ENCODE measurements at places on chromosomes 3 and 15.

GRCh38 chr15:26838742-26839460, 28.0 kb upstream of the GABRA5 start:
- DNase-seq = peak; percentile 1

DNA sequence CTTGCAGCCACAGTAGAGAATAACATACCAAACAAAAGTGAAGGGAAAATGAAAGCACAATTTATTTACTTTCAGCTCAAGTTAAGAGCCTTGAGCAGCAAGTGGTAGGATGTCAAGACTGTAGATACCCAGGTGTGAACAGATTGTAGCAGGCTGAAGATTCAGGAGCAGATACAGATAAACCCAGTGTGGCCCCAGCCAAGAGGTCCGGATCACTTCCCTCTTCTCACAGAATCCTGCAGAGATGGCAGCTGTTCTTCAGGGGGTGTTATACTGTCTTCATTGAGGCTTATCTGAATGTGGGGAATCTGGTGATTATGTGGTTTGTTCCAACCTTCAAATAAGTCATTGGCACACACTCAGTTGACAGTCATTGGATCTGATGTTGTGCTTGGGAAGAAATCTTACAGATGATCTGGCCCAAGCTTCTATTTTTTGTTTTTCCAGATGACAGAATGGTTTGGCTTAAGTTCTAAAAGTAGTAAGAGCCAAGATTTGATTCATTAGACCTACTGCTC, 2.2 kb downstream of the STARD9 start:
- DNase-seq = peak; percentile 57

GRCh38 chr3:136075218-136075808, 109.8 kb downstream of the PPP2R3A start:
- DNase-seq = peak; percentile 76

DNA sequence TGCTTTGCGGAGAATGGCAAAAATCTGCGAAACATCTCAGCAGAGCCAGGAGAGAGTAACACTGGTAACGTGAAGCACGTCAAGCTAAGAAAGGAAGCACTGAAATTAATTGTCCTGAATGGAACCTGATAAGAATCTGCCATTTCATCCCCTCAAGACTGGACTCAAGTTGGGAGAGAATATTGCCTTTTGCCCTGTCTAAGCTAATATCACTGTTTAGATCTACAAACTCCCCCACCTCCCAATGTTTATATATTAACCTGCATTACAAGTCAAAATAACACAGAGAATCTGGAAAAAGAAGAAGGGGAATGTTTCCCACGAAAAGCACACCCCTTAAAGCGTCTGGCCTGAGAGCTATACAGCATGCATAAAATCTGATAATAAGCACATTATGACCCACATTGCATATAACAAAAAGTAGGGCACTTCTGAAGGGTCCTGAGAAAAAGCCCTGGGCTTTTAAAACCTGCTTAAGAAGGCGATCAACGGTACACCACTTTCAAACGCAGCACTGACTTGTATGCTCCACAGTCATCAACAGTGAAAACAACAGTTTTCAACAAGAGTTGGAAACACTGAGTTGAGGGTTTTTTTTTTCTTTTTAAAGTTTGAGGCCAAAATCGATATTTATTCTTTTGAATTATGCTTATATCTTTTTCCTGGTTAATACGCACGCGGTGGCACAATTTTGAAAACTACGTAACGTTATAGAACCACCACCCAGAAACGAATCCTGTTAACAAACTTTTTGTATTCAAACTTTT, 1.4 kb upstream of the KAT2B start:
- no peak for DNase-seq

- DNase-seq = no peak
These were observed 762 bp upstream of the ARL6 start for GRCh38 chr3:97763586-97764406.

GRCh38 chr3:64011685-64012084, 11.6 kb downstream of the PSMD6 start:
- peak; percentile 31 for DNase-seq

DNA sequence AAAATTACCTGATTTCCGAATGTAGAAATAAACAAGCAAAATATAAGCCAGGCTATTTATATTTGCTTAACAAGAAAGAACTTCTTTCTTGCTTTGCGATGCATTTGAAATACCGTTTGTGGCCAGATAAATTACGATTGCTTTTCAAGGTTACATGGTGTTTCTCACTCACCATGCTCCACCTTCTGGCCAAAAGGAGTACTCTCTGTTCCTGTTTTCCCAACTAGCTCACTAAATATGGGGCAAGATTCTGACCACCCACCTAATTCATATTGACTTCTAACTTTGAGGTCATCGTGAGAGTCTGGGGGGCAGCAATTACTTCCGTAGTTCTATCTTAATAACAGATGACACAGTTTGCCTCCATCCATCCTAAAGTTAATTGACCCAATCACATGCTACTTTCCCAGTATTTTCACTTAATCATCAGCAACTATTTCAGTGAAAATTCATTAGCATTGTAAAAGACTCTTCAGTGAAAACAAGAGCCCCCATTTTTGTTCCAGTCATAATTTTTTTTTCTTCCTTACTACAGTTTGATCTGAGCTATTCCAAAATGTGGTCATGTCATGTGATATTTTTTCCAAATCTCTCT, 25.9 kb downstream of the ACP3 start:
- peak; percentile 53 for DNase-seq

GRCh38 chr3:138786788-138787271, 47.9 kb downstream of the PIK3CB start:
- DNase-seq = peak; percentile 55

GRCh38 chr15:86573476-86573875, 493.8 kb downstream of the AGBL1 start:
- DNase-seq = no peak

DNA sequence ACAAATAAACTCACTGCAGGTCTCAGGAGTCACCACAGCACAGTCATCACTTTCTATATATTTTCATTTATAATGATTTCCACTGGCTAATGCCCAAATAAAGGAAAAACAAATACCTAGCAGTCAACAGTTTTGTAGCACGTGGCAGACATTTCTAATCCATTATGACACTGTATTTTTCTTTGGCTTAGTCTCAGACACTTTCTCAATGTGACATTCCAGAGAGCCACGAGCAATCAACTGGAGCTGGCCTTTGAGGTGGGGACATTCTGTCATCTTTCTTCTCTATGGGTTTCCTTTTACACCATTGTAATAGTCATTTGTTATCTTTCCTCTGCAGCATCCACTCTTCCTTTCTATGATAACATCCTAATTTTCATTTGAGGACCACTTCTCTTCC, 119.7 kb downstream of the WNT5A start:
- no peak for DNase-seq

GRCh38 chr3:132311841-132312240, 5.4 kb upstream of the ACP3 start:
- peak; percentile 67 for DNase-seq

GRCh38 chr15:72112116-72112515, 5.8 kb downstream of the MYO9A start:
- DNase-seq = no peak

- peak; percentile 72 for DNase-seq
These were observed 61.1 kb downstream of the AMOTL2 start for GRCh38 chr3:134312873-134313846.

DNA sequence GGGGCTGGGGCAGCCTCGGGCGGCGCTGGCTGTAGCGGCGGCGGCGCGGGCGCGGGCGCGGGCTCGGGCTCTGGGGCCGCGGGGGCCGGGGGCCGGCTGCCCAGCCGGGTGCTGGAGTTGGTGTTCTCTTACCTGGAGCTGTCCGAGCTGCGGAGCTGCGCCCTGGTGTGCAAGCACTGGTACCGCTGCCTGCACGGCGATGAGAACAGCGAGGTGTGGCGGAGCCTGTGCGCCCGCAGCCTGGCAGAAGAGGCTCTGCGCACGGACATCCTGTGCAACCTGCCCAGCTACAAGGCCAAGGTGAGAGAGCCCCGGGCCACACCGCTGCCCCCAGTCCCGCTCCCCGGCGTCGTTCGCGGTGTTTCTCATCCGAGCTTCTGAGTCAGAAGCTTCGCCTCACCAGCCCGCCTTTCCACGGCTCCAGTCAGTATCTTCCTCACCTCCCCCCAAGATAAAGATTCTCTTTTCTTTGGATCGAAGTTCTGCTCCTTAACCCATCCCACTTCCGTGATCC, 600 bp downstream of the FBXO45 start:
- DNase-seq = peak; percentile 3

- no peak for DNase-seq
These were observed 343.5 kb downstream of the PDCD6IP start for GRCh38 chr3:34141841-34142337.

DNA sequence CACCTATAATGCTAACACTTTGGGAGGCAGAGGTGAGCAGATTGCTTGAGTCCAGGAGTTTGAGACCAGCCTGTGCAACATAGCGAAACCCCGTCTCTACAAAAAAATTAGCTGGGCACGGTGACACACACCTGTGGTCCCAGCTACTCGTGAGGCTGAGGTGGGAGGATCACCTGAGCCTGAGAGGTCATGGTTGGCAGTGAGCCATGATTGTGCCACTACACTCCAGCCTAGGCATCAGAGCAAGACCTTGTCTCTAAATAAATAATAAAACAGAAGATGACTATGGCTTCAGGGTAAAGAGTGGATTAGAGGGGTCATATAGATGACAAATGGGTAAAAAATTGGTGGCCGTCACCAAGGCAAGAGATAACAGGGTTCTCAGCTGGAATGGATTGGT, 3.1 kb downstream of the SLC25A38 start:
- no peak for DNase-seq

- DNase-seq = peak; percentile 48
These were observed 2.5 kb downstream of the XIRP1 start for GRCh38 chr3:39189959-39190269.

- DNase-seq = peak; percentile 15
These were observed 111.1 kb upstream of the GPR149 start for GRCh38 chr3:154540950-154541604.

DNA sequence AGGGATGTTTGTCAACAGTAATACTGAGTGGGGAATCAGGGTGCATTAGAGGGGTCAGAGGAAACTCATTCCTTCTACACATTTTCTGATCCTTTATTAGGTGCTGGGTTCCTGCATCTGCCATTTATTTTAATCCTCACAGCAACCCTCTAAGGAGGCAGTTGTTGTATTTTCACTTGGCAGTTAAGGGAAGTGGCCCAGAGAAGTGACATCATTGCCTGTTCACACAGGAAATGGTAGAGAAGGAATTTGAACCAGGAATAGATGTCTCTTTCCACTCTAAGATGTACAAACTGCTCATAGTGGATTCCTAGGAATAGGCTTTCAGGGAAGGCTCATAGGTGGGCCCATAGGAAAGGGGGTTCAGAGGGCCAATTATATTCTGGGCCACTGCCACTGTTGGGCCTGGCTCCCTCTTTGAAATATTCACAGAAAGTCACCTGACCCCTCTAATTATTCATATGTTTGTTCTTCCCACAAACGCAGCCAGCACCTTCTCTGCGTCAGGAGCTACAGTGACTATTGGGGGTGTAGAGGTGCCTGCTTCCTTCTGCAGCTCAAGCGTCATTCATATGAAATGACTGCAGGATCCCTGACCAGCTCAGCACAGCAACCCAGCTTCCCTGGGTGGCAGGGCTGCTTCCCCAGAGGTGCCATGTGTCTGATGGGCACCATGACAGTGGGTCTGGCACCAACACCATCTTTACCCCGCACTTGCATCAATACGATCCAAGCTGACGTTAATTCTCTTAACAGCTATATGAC, 163.9 kb upstream of the SMAD3 start:
- DNase-seq = peak; percentile 49

GRCh38 chr15:29920515-29920914, 98.2 kb upstream of the TJP1 start:
- DNase-seq = no peak

GRCh38 chr3:117719316-117719926, 1009.8 kb downstream of the TUSC7 start:
- peak; percentile 37 for DNase-seq

DNA sequence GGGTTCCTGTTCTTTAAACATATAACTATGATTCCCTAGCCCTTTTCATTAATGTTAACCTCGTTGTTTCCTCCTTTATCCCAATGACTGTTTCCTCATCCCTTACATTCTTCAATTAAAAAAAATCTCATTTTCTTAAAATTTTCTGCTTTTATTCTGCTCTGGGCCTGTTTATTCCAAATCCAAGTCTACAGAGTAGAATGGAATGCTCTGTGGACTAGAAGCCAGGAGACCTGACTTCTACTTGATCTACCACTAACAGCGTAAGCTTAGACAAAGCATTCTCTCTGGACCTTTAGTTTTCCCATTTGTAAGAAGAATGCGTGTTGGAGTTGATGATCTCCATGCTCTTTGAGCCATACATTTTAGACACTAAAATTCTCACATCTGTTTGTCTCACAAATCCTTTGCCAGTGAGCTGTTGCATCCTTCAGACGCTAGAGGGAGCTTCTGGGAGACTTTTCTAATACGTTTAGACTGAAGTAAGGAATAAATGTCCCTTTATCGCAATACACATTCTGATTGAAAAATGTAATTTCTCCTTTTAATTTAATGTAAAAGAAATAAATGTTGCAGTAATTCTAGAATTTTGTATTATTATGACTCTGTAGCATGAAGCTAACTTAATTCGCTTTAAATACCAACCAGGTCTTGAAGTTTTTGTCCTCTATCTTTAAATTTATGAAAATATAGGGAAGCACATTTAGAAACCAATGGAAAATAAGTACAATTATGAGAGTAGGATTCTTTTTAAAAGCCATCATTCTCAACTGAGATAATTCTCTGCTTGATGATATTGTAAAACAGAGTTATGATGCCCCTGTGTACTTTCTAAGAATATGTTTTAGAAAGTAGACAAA, 21.7 kb upstream of the GMNC start:
- peak; percentile 47 for DNase-seq

- no peak for DNase-seq
These were observed 3.1 kb downstream of the DMXL2 start for GRCh38 chr15:51619331-51620035.

DNA sequence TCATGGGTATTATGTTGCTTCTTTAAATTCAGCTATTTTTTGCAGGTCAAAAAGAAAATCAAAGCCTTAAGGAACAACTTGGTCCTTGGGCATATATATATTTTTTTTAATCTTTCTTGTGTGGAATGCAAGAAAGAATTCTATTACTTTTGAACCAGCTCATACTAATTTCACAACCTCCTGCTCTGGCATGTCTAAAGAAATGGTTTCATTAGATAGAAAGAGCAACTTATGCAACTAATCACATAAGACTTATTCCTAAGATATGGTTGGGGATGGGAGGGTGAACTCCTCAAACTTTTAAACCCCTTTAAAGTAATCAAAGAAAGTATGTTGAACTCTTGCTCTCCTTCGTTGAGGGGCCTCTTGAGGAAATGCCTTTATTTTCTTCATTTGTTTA, 114.9 kb downstream of the GMNC start:
- DNase-seq = peak; percentile 4

DNA sequence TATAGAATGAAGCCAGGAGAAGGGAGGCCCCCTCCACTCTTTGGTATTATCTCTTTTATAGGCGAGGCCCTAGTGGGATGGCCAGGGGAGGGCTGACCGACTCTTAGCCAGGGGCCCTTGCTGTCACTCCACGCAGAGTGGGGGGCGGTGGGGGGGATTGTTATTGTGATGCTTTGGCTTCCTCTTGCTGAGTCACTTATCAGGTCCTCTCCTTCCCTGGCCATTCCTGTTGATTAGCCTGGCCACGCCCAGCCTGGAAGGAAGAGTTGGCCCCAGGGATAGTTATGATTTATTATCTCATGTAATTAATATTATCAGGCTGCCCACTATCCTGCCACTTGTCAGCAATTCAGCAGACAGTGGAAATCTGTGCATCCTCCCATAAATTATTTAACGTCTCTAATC, 25.5 kb upstream of the SKOR1 start:
- no peak for DNase-seq

Measured in fibroblast of skin of right quadriceps (primary cell).